ENCODE measurements at places on chromosomes 5 and 9.

GRCh38 chr9:106976772-106977171, 113.8 kb downstream of the ZNF462 start:
- no peak for DNase-seq

- DNase-seq = peak; percentile 28
These were observed 10.2 kb upstream of the TIFAB start for GRCh38 chr5:135462304-135462703.

GRCh38 chr5:8912106-8912505, 633.8 kb downstream of the SEMA5A start:
- no peak for DNase-seq

DNA sequence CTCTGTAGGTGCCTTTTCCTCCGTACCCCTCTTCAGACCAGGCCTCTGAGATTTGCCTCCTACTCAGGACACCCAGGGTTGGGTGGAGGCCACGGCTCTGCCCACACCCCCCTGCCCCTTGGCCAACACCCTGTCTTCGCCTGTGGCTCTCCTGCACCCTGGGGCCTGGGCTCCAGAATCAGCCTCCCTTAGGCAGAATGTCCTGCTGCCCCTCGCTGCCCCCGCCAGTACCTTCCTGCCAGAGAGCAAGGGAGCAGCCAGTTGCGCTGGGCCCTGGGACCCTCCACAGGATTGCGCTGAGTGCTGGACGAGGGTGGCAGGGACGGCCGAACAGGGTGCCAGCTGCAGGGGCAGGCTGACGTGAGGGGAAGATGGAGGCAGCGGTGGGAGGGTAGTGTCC, 53.5 kb downstream of the COL5A1 start:
- no peak for DNase-seq

DNA sequence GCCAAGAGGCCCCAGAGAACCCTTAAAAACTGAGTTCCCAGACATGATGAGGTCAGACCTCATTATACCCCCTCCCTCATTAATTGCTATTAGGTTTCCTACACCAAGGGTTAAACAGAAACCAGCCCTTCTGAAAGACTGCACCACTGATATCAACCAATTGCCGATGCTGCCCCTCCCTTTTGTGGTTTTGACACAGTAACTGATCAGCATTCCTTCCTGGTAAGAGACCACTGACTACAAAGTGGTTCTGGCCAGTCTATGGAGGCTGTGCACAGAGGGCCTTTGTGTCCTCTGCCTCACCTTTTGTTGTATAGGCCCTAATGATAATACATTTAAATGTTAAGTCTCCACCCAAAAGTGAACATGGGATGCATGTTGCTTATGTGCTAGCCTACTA, 201.5 kb downstream of the FRMD3 start:
- DNase-seq = no peak

DNA sequence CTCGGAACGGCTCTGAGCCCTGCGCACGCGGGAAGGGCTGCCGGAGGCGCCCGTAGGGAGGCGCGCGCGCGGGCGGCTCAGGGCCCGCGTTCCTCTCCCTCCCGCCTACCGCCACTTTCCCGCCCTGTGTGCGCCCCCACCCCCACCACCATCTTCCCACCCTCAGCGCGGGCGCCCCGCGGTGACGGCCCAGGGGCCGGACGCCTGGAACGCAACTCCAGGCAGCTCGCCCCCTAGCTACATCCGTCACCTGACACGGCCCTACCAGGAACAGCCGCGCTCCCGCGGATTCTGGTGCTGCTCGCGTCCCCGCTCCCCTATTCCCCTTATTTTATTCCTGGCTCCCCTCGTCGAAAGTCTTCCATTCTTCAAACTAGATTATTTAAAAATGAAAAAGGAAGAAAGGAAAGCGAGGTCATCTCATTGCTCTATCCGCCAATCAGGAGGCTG, at the start of gene CDKN2B-AS1:
Gene CDKN2B-AS1 (plus strand): TSS at position 236 of the 450 bp plus-strand sequence.
- DNase-seq = peak; percentile 91

DNA sequence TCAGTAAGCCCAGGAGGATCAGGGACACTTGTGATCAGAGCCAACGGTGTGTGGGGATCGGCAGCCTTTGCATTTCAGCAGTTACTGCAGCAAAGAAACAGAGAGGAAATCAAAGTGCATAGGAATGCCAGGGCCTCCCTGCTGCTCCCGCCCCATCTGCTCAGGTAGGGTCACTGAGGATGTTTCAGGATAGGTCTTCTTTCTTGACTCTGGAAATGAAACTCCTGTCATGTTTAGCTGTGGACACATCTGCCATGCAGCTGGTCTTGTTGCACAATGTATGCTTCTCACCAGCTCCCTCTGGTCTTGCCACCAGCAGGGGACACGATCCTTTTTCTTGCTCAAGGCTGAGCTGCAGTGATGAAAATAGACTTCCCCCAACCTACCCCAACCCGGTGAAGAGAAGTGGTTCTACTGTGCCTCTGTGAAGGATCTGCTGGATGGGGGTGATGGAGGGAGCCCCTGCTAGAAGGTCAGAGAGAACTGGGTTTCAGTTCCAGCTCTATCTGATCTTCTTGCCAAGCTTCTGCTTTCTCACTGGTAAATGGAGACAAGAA, 185.2 kb upstream of the KLF4 start:
- no peak for DNase-seq

DNA sequence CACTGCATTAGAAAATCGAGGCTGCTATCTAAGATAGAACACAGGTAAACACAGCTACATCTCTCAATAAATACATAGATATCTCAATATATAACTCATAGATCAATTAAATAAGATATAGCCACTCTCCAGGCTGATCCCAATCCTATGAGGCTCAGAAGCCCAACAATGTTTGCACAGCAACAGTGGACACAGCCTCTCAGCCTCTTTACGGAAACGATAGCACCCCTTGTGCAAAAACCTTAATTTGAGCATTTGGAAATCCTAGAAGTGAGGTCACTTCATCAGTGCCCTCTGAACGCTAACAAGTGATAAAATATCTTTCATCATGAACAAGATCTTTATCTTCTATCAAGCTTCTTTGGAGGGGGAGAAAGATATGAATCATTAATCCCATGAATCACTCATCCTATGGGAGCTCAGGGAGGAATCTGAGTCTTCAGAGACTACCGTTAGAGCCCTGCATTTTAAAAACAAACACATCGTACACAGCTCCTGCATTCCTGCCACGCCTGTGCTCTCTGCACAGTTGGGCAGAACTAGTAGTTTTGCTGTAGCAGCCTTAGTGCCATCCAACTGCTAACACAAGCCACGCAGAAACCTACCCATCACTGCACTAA, 71.4 kb downstream of the MED27 start:
- no peak for DNase-seq

GRCh38 chr5:142798099-142798770, 28.1 kb downstream of the ARHGAP26 start:
- DNase-seq = no peak

DNA sequence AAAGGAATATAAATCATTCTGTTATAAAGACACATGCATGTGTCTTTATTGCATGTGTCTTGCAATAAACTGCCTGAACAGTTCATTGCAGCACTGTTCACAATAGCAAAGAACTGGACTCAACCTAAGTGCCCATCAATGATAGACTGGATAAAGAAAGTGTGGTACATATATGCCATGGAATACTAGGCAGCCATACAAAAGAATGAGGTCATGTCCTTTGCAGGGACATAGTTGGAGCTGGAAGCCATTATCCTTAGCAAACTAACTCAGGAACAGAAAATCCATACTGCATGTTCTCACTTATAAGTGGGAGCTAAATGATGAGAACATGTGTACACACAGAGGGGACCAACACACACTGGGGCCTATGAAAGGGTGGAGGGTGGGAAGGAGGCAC, 63.7 kb upstream of the CHD1 start:
- no peak for DNase-seq

- no peak for DNase-seq
These were observed 4.0 kb downstream of the GFI1B start for GRCh38 chr9:132982458-132982857.

- DNase-seq = no peak
These were observed 25.1 kb downstream of the MACROH2A1 start for GRCh38 chr5:135373736-135374515.
